ENCODE measurements at places on chromosomes 6 and 20.

DNA sequence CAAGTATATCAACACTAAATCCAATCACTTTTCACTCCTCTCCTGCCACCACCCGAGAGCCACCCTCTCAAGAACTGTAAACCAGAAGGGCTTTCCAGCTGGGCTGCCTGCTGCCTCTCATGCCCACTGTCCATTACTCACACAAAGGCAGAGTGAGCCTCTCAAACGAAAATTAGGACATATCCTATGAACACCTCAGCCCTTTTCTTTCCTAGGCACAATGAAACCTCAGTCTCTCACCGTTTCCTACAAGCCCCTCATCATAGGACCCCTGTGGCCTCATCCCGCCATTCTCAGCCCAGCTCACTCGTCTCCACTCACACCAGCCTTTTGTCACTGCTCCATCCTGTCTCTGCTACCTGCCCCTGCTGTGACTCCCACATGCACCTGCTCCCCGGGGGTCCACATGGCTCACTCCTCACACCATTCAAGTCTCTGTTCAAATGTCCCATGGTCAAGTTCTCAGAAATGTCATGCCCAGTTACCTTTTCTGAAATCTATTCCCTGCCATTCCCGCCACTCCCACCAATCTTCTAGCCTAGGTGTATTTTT lies 7.4 kb downstream of the HLA-F start:
- DNase-seq = no peak

DNA sequence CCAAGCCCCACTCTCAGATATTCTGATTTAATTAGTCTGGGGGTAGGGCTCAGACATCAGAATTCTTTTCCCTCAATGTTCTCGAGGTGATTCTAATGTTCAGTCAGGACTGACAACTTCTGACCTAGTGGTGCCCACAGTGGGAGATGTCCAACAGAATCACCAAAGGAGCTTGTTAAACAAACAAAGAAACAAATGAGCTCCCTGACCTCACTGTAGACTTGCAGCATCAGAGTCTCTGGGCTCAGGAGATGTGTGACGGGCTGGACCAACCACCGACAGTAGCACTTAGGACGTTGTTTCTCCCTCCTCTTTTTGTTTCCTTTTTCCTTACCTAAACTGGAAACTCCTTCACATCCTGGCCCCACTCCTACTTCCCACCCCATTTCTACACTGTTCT lies 49.3 kb downstream of the CLIC5 start:
- no peak for DNase-seq

- DNase-seq = no peak
Measured at GRCh38 chr6:158500016-158500735, 59.7 kb upstream of the TMEM181 start.

DNA sequence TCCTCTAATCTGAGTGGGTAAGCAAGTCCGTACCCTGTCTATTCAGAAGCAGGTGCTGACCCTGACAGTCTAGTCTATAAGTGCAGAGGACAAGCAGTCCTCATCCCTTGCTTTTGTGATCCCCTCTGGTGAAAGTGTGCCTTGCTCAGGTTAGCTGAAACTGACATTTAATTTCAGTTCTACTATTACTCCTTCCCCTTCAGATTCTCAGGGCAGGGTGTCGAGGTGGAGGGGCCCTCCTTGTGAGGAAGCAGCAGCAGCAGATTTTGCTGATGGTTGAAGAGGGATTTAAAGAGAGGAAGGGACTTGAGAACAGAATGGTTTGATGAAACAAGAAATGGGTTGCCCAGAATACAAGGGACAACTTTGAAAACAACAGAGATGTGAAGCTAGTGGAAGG lies 309.3 kb downstream of the CLIC5 start:
- DNase-seq = peak; percentile 20

DNA sequence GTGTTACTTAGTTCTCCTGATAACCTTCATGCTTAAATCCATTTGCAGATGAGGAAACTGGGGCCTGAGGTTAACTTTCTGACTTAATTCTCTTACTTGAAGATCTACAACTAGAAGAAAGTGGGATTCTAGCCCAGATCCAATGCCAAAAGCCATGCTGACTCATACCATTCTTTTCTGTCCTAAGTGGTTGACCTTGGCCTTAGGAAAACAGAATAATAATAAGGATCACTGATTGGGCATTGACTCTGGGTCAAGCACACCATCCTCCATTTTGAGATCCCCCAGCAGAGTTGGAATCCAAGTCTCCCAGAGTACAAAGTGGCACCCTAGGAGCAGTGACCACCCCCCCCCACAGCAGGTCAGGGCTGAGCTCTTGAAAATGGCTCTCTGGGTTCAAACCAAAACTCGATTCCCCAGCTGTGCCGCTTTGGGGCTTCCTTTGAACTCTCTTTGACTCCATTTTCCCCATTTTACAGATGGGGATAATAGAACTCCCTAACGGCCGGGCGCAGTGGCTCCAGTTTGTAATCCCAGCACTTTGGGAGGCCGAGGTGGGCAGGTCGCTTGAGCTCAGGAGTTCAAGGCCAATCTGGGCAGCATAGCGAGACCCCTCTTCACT lies 12.8 kb upstream of the ZNF217 start:
- DNase-seq = no peak

DNA sequence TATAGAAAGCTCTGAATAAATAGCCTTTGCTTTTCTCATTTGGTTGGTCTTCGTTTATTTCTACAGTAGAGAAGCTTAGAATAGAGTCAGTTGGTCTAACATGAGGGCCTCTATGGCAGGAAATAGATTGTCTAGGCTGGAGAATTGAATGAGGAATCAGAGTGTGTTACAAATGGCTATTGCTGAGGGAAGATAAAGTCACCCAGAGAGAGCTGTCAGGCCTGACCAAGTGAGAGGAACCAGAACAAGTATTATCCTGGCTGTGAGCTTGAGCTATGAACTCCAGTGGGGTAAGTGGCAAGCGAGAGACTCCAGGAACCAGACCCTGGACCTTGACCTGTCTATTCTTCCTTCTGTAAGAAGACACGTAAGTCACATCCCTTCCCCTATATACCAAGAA lies 353.1 kb downstream of the CD83 start:
- DNase-seq = no peak
